AG09309 (cell line): ENCODE measurements at places on chromosomes 1 and 21.

GRCh38 chr1:7120863-7121621 is 335.8 kb downstream of the CAMTA1 start:
- DNase-seq, result no peak

DNA sequence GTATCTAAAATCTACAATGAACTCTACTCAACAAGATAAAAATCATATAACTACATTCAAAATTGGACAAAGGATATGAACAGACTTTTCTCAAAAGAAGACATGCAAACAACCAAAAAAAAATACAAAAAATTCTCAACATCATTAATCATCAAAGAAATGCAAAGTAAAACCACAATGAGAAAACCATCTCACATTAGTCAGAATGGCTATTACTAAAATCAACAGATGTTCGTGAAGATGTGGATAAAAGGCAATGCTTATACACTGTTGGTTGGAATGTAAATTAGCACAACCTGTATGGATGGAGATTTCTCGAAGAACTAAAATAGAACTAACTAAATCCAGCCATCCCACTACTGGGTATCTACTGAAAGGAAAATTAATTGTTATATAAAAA is 1080.8 kb downstream of the AMY1C start:
- DNase-seq, result no peak

DNA sequence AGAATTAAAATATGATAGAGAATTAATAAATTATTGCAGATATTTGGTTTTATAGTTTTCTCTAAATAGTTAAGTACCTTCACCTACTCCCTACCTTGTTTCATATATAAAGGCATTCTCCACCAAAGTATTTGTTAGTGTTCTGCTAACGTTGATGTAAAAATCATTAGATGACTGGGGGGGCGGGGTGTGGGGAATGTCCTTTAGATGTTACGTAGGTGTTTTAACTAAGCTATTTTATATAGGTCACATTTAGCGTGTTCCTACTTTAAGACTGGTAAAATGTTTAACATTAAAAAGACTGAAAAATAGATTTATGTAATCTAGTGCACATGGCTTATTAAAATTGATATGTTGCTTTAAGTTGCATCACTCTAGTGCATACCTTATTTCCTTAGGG is 48.6 kb downstream of the PTPRC start:
- DNase-seq, result no peak

DNA sequence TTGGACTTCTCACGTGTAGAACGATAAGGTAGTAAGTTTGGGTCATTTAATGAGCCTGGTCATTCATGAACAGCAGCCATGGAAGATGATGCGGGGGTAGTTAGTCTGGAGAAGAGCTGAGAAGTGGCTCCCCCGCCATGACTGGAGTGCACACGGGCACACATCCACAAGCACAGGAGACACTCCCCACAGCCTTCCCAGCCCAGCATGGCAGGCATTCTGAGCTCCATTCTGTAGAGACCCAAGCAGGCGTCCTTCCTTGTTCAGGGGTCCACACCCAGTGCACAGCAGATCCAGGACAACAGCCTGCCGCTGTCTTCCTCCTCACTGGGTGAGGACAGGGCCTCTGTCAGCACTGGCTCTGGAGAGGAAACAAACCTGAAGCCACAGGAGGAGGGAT is 57.0 kb downstream of the SCCPDH start:
- DNase-seq, result no peak

GRCh38 chr21:41769111-41769510 is 2.3 kb upstream of the RIPK4 start:
- no peak for DNase-seq

- DNase-seq, result peak; percentile 70
These were observed 19.1 kb downstream of the DDAH1 start for GRCh38 chr1:85445906-85446305.

DNA sequence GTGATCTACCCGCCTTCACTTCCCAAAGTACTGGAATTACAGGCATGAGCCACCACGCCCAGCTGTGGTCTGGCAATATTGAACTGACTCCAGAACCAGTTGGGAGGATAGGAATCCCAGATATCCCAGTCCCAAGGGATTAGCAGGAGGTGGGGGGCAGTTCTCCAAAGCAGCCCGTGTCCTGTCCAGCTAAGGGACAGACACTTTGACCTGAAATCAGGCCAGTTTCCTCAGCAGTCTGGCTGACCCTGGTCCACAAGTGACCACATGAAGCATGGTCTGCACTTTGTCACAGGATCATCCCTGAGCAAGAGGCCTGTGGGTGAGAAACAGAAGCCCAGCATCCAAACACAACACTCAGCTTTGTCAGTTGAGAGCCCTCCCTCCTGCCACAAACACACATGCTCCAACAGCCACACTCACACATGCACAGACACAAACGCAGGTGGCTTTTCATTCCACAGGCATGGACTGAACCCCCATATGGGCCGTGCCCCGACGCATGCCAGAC is 2.7 kb upstream of the FDPS start:
- DNase-seq, result peak; percentile 31

- DNase-seq, result no peak
These were observed 548.3 kb downstream of the DPYD start for GRCh38 chr1:97372531-97372930.

GRCh38 chr1:228337711-228338520 is 68.7 kb downstream of the TRIM11 start:
- no peak for DNase-seq

GRCh38 chr21:44892095-44892494 is 18.6 kb upstream of the PTTG1IP start:
- no peak for DNase-seq

- DNase-seq, result no peak
These were observed 34.7 kb upstream of the USP24 start for GRCh38 chr1:55249646-55250398.

DNA sequence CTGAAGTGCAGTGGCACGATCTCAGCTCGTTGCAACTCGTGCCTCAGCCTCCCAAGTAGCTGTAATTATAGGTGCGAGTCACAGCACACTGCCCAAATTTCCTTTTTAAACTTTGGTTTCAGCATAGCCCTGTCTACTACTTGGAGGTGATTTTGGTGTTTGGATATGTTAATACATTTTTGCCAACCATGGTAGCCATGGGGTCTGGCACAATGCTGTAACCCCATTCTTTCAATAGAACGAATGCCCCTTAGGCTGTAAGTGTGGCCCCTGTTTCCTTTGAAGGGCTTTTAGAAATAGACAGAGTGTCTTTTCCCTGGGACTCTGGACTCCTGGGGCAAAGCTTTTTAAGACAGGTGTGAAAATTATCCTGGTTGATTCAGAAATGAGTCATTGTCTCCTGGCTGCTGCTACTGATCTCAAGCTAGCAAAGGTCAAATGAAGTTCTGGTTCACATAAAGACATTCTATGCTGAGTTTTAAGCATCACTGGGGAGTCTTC is 141.1 kb upstream of the RUNX1 start:
- no peak for DNase-seq

DNA sequence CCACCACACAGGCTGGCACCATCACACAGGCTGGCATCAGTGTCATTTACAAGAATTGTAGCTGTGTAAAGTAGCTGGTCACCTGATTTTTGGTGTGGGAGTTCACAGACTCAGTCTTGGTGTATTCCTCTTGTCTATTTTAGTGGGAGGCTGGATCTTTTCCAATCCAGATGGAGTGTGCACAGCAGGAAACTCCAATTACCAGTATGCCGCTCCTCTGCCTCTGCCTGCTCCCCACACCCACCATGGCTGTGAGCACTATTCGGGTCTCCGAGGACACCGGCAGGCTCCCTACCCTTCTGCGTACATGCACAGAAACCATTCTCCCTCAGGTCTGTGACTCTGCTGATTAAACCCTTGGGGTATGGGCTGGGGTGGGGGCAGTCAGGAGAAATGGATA is 24.2 kb downstream of the TBX19 start:
- no peak for DNase-seq

- DNase-seq, result no peak
These were observed 3.0 kb downstream of the TRIM46 start for GRCh38 chr1:155176544-155177071.

GRCh38 chr1:15727866-15728534 is 8.1 kb upstream of the SLC25A34 start:
- DNase-seq, result no peak

DNA sequence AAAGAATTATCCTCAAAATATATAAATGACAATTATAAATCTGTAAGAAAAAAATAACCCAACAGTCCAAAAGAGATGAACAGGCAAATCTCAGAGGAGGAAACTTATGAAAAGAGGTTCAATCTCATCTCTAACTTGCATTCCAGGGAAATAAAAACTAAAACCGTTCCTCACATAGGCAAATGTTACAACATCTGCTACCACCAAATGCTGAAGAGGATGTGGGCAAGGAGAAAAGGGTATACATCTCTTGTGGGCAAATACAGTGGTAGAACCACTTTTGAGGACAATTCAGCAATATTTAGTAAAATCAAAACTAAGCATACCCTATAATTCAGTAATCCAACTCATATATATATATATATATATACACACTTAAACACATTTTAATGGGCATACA is 33.7 kb upstream of the SGIP1 start:
- no peak for DNase-seq

GRCh38 chr1:10510520-10511493 is 36.1 kb downstream of the PEX14 start:
- DNase-seq, result peak; percentile 68

DNA sequence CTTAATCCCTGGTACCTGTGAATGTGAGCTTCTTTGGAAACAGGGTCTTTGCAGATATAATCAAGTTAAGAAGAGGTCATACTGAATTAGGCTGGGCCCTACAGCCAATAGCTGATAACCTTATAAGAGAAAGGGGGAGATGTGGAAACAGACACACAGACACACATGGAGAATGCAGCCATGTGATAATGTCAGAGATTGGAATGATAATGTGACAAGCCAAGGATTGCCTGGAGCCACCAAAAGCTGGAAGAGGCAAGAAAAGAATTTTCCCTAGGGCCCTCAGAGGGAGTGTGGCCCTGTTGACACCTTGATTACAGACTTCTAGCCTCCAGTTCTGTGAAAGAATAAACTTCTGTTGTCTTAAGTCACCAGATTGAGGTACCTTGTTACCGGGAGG is 114.5 kb upstream of the SOD1 start:
- DNase-seq, result no peak

DNA sequence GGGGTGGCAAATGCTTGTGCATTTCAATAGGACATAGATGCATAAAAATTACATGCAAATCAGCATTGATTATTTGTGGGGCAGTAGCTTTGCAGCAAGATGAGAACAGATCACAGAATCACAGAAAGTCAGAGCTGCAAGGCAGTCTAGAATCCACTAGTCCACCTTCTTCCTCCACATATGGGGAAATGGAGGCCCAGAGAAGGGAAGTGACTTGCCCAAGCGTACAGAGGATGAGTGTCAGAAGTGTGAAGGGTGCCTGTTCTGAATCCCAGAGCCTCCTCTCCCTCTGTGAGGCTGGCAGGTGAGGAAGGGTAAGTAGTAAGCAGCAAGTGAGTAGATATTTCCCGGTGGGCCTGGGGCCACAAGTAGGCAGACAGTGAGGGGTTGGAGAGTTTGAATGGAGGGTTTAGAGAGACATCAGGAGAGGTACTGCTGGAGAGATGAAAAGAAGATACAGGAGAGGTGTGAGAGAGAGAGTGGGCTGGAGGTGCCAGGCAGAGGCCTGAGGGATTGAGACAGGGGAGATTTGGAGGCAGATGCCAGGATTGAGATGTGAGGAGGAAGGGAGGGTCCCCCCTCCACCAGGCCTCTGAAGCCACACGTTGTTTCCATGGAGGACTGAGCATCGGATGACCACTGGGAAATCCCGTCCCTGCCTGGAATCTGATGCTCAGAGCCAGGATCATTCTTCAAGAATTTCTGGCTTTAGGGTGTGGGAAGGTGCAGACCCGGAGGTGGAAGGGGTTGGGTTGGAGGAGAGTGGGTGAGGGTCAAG is 4.8 kb upstream of the MYOG start:
- DNase-seq, result no peak

DNA sequence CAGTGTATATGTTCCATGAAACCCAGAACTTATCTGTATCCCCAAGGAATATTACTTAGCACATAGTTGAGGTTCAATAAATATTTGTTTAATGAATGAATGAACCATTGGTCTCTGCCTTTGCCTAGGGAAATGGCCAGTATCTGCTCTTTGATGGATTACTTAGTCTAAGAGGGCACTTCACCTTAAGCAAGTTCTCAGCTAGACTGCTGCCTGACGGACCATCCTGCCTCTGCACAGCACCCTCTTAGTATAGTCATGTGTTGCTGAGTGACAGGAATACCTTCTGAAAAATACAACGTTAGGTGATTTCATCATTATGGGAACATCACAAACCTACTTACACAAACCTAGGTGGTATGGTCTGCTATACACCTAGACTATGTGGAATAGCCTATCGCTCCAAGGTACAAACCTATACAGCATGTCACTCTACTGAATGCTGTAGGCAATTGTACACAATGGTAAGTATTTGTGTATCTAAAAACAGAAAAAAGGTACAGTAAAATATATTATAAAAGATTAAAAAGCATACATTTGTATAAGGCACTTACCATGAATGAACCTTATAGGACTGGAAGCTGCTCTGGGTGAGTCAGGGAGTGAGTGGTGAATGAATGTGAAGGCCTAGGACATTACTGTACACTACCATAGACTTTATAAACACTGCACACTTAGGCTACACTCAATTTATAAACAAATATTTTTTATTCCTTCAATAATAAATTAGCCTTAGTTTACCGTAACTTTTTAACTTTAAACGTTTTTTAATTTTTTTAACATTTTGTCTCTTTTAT is 83.7 kb upstream of the LRRC8D start:
- DNase-seq, result no peak

- no peak for DNase-seq
These were observed 3.7 kb downstream of the ST3GAL3 start for GRCh38 chr1:43711049-43711448.

DNA sequence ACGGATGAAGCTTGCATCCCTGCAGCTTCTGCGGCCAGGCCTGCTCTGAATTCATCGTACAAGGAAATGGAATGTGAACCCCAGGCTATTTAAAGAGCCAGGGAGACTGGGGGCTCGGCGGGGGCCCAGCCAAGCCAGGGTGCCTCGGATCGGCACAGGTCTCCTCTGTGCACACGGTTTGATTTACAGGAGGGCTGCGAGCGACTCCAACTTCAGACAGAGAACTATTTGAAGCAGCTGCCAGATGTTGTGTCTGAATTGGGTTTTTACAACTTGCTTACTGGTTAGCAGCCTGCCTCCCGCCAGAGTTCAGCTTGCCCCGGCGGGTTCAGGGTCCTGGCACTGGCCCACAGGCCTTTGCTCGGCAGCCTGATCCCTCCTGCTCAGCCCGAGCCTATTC is 83.2 kb downstream of the SPSB1 start:
- no peak for DNase-seq
